ENCODE measurements at places on chromosomes 3 and 15. TPM values are rescaled to one million over a fixed set of nuclear protein-coding genes. Genes with fewer than 3 reads are reported as not detected.

CGNL1 gene
- 11.0 TPM for total RNA-seq

ABHD5 gene
- 15.5 TPM for total RNA-seq

PRTG gene
- total RNA-seq, result 0.45 TPM

KLHL40 gene
- not detected for total RNA-seq

OCA2 gene
- not detected for total RNA-seq

GOLGA8O gene
- 0.09 TPM for total RNA-seq

GRAMD2A gene
- 0.63 TPM for total RNA-seq

AP3B2 gene
- 5.8 TPM for total RNA-seq

FGF7 gene
- total RNA-seq, result 97.7 TPM

CHL1 gene
- 0.63 TPM for total RNA-seq

SPATA12 gene
- not detected for total RNA-seq

KLHL25 gene
- total RNA-seq, result 2.8 TPM

DNA sequence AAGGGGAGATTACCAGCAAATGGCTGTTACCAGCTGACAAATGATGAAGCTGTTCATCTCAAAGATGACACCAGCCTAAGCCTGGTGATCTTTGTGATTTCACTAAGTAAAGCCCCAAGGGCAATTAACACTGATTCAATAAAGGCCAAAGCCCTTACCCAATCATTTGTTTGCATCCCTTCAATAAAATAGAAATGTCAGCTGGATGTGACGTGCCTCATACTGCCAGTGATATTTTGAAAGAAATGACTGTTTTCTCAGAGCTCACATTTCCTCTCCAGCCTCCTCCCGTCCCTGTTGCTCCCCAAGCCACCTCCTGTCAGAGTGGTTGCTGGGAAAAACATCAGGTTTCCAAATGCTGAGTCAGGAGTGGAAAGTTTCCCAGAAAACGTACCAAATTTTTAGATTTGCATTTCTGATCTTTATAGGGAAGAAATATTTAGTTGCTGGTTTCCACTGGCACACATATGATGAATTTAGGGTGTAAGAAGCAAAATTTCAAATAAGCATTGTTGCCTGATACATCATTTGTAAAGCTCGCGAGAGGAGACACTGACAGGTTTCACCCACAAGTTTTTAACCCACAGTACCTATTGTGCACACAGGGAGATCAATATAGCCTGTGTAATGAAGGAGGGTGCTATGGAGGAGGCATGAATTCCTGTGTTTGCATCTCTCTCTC, 21.0 kb downstream of the C2CD4A start:
- DNase-seq, result peak; percentile 72

- DNase-seq, result no peak
Measured at GRCh38 chr15:68525815-68526214, 53.0 kb upstream of the CORO2B start.

GRCh38 chr3:79551997-79552396, 215.8 kb downstream of the ROBO1 start:
- DNase-seq, result no peak

- no peak for DNase-seq
Measured at GRCh38 chr15:28459279-28459678, 73.5 kb downstream of the GOLGA8G start.

DNA sequence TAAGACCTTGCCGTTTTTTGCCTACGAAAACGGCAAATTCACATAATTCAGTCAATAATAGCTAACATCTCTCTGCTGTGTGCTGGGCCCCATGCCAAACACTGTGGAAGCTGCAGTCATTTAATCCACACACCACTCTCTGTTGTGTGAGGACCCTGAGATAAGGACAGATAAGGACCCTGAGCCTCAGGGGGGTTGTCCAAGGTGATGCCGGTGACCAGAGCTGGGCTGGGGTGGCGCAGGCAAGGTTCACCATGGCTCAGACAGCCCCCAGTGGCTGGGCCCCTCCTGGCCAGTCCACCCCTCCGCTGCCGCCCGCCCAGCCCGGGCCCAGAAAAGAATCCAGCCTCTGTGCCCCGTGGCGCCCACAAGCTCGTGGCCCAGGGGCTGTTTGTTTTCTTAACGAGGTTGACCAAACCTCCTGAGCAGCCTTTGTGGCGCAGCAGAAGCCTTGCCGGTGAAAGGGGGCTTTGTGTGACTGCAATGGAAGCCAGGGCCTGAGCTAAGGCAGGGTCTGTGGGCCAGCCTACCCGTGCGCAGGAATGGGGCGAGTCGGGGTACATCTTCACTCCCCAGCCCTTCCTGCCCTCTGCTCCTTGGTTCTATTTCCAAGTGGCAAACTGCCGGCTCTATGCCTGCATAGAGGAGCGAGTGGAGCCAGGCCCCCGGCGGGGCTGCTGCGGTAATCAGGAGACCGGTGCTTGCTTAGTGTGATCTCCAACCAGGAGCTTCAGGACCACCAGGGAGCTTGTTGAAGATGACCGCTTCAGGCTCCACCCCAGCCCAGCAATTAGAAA, 4.4 kb upstream of the SNX22 start:
- DNase-seq, result no peak

DNA sequence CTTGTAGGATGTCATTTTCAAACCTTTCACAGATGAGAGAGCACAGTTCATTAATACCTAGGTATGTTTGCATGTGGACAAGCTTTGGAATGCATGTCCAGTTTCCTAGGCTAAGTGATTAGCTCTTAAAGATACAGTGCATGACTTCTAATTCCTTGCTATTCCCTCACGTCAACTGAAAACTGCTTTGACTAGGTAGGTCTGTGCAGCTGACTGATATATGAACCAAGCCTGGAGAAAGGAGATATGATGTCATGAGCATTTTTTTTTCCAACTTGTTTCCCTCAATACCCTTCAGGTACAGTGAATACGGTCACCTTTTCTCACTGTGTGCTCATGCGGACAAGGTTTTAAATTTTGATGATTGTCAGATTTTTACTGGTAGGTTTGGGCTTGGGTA, 41.6 kb upstream of the TASOR start:
- DNase-seq, result no peak

GRCh38 chr3:132596816-132597433, at the start of gene ACKR4:
ACKR4 (plus strand) TSS chr3:132597270; CDS start chr3:132600398, 3,128 bp downstream.
- peak; percentile 55 for DNase-seq

- no peak for DNase-seq
Measured at GRCh38 chr3:140904521-140904920, 37.1 kb upstream of the SLC25A36 start.

DNA sequence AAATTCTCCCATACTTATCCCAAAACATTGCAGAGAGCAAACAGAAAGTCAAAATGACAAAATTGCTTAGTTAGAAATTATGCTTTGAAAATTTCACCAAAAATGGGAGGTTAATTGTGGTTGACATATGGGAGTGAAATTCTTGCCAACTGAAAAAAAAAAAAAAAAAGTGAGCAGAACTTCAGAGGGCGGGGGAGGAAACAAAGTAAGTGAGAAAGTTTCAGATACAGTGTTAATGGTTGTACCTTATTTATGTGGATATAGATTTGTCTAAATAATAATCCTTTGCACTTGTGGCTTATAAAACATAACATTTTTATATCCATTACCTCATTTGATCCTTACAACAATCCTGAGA, 91.5 kb upstream of the RAP2B start:
- no peak for DNase-seq

- no peak for DNase-seq
Measured at GRCh38 chr3:154684440-154684839, 254.4 kb upstream of the GPR149 start.

DNA sequence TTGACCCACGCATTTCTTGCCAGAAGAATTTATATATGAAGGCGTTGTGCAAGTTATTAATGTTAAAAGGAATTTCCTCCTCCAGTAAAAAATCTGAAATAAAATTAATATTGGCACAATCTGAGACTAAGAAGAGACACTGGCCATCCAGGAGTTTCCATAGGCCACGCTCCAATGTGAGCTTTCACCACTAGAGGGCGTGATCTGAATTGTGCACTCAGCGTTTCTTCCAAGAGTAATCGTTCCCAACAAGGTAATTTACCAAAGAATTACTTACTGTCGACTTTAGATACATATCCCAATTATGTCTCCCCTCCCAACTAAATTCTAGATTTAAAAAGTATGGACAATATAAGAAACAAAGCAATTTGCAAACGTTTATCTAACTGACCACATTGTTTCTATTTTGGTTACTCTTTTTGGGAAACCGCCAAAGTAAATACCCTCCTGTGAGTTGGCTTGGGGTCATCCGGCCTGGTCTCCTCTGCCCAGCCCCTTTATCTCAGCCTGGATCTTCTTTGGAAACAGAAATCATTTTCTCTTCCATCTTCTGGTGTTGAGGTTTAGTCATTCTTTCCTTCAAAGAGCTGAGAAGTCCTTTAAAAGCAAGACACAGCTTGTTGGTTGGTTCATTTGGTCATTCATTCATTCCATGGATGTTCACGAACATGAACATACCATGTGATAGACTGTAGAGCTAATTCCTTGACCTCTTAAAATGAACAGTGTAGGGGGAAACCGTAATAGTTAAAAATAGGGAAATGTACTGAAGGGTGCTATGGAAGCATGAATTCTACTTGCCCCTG, 26.2 kb downstream of the POLR2M start:
- peak; percentile 67 for DNase-seq

- no peak for DNase-seq
Measured at GRCh38 chr3:120839120-120839519, 68.9 kb upstream of the STXBP5L start.

GRCh38 chr3:185207481-185207880, 46.4 kb downstream of the EHHADH start:
- no peak for DNase-seq

DNA sequence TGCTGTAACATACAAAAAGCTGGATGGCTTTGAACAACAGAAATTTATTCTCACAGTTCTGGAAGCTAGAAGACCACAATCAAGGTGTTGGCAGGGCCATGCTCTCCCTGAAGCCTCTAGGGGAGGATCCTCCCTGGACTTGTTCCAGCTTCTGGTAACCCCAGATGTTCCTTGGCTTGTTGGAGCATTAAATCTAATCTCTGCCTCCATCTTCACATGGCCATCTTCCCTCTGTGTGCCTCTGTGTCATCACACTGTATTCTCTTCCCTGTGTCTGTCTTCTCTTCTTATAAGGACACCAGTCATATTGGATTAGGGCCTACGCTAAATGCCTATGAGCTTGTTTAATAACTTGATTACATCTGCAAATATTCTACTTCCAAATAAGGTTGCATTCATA, 109.5 kb downstream of the STAG1 start:
- DNase-seq, result no peak

DNA sequence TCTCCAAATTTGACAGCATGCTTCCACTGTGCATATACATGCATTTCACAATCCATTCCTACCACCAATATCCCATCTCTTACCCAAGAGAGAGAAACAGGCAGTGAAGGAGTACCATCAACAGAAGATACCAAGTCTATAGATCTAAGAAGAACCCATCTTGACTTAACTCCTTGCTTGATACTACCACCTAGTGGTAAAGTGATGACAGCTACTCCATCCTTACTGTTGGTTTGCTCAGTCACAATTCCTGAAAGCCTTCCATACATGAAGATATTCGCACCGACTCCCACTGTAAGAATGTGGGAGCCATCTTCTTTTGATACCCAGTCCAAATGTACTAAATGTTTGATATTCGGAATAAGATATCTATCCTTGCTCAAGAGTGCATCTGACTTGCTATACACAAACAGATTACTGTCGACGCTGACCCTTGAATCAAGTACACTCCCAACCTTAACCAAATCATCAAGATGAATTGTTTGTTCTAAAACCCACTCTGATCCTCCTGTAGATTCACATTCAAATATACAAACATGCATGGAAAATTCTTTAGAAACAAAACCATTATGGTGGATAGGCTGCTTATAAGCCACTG, 123.1 kb downstream of the DMXL2 start:
- peak; percentile 48 for DNase-seq

GRCh38 chr3:195580744-195581443, 2.8 kb downstream of the APOD start:
- DNase-seq, result peak; percentile 68

DNA sequence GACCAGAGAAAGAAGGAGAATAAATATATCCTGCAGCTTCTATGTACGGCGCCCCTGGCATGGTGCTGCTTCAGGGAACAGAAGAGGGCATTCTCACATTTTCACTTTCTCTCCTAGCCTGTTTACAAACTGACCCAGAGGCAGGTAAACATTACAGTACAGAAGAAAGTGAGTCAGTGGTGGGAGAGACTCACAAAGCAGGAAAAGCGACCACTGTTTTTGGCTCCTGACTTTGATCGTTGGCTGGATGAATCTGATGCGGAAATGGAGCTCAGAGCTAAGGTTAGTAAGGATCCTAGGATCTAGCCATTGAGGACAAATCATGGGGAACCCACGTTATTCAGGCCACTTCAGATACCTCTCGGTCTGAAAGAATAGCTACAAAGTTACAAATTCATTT, 26.4 kb downstream of the HACD3 start:
- DNase-seq, result no peak

- no peak for DNase-seq
Measured at GRCh38 chr15:73165844-73166243, 113.6 kb downstream of the NEO1 start.

DNA sequence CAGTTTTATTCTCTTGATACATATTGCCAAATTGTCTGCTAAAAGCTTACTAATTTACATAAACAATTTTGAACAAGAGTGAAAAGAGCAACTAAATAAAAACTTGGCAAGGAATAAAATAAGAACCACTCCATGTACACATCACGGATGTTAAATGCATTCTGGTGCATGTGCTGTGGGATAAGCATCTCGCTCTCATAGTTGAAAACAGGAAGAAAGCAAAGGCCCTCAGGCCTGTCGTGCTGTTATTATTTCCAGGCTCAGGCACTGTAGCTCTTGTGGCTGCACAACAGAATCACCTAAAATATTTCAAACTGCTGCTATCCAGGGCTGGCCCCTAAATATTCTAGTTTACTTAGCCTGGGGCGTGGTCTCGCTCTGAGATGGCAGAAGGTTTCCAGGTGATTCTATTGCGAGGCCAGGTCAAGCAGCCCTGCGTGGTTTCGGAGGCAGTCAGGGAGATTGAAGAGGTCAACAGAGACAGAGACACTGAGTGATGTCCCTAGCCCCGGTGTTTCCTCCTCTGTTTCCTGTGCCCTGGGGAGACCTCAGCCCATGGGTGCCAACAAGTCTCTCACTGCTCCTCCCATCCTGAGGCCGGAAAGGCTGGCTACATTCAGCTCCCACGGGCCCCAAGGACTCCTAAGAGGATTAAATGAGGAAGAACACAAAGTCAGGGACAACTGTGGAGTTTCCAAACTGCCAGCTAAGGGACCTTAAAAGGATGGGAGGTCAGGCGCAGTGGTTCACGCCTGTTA, 18.2 kb upstream of the PDIA5 start:
- DNase-seq, result no peak

- no peak for DNase-seq
Measured at GRCh38 chr15:75551091-75551490, 28.0 kb downstream of the PTPN9 start.

DNA sequence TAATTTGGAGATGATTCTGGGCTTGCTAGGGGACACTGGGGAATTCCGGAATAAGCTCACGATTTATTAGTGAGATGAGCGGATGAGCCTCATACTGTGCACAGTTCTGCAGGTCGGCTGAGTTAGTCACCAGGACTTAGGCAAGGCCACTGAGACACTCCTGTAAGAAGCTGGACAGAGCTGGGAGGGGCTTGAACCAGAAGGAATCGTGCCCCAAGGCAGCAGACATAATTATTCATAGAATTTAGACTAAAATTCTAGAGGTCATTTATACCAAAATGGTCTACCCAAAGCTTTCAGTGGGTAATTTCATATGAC, 121.4 kb downstream of the VGLL4 start:
- no peak for DNase-seq

- no peak for DNase-seq
Measured at GRCh38 chr3:117304681-117305080, 595.1 kb downstream of the TUSC7 start.

GRCh38 chr3:41575724-41576123, 376.4 kb downstream of the CTNNB1 start:
- DNase-seq, result no peak

GRCh38 chr3:106329521-106329920, 460.7 kb upstream of the CBLB start:
- no peak for DNase-seq

GRCh38 chr15:29854413-29854812, 32.1 kb upstream of the TJP1 start:
- DNase-seq, result no peak
